ENCODE measurements at places on chromosomes 1 and 21.

DNA sequence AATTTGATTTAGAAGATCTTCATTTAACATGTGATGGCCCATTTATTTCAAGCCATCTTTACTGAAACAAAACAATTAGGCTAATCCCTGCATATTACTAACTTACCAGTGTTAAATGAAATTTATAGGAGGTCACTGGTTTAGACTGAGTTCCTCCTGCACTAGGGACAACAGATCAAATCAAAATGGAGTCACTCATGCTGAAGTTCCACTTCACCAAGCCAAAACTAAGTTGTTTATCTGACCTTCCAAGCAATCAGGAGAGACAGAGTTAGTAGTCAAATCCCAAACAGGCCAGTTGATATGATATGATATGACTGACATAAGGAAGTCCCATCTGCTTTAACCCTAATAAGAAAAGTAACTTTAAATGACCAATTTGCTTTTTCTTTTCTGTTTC is 4.8 kb downstream of the LYST start:
- no peak for DNase-seq

- DNase-seq, result peak; percentile 89
Observed at GRCh38 chr1:75412616-75413015, 198.3 kb downstream of the SLC44A5 start.

DNA sequence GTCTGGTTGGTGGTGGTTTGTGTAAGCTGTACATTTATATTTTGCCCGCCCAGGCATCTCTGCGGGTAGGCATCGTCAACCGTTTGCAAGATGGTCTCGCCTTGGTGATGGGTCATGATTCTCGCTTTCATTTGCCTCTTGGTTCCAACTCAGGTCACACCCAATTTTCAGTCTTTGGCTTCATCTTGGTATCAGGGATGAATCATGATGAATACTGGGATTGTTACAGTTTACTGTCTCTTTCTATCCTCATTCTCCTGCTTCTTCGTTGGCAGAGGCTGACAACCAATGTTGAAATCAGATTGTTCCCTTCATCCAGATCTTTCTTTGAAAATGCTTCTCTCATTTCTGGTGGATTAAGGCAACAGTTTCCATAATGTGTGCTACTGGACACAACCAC is 129.7 kb upstream of the KAZN start:
- no peak for DNase-seq

DNA sequence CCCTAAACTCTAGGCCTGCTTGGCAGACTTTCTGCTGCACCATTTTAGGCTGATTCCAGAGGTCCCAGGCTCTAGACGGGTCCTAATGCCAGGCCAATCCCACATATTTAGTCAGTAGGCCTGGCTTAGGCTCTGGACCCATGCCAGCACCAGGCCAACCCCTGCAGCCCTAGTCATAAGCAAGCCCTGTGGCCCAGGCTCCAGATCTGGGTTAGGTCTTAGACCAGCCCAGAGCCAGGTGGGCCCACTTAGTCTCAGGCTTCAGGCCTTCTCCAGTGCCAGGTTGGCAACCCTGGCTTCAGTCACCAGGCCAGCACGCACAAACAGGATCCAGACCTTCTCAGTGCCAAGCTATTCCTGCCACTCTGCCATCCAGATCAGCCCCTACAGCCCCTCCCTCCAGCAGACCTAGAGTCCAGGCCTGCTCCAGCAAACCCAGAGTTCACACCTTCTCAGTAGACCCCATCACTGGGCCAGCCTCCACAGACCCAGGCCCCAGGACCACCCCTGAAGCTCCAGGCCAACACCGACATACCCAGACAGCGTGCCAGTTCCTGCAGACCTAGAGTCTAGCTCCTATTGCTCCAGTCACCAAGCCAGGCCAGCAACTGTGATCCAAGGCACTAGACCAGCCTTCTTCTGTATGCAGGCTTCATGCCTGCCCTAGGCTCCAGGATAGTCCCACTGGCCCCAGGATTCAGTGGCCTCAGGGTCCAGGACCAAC is 467.6 kb downstream of the RWDD3 start:
- DNase-seq, result no peak

DNA sequence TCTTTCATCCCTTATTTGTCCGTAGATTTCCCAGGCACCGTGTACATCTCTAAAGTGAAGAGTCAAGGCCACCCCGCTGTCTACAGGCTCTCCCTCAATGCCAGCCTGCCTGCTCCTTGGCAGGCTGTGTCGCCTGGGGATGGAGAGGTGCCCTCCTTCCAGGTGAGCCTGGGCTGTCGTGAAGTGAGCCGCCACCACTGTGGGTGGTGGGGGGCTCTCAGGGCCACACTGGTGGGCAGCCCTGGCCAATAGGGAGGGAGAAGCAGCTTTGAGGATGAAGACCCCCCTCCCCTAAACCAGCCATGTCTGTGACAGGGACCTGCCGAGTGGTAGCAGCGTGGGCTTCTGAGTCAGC is 46.2 kb downstream of the DISP3 start:
- DNase-seq, result no peak

- no peak for DNase-seq
Observed at GRCh38 chr1:221148660-221149059, 269.4 kb downstream of the HLX start.
